T-helper 17 cell (primary cell): ENCODE measurements at places on chromosomes 4 and X. TPM values are rescaled to one million over a fixed set of nuclear protein-coding genes. Genes with fewer than 3 reads are reported as not detected.

UGT2A1 gene
- not detected for total RNA-seq

POU3F4 gene
- not detected for total RNA-seq

- DNase-seq, result no peak
Measured at GRCh38 chrX:55695227-55696018, 22.1 kb upstream of the RRAGB start.

DNA sequence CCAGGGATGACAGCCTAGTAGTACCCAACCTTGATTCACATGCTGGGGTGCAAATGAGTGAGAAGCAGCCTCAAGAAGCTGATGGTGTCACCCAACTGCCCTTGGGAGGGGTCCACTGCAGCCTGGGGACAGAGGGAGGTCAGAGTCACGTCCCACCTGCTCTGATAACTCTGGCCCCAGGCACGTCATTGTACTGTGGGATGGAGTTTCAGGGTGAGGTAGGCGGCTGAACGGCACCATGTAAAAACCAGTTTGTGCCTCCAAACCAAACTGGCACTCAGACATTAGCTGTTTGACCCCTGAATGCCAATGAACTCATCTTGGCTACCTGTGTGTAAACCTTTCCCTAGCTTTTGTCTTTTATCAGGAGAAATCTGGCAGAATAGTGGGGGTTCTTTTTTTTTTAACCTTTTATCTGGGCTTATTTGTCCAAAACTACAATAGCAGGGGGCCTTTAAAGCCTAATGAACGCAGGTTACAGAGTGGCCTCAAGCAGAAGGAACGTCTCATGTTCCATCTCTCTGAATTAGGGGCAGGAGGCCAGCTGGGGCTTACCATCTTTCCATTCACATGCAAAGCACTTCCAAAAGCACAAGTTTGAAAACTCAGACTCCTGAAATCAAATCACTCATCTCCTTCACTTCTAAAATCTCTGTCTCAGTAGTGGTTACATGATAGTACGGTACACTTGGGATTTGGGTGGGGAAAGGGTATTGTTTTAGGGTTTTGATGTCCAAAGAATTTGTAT lies 89.4 kb downstream of the IRF2 start:
- DNase-seq, result no peak

- no peak for DNase-seq
Measured at GRCh38 chrX:14362721-14363120, 166.6 kb upstream of the GLRA2 start.

- no peak for DNase-seq
Measured at GRCh38 chr4:14223461-14223860, 595.9 kb upstream of the BOD1L1 start.
